T-cell (primary cell): ENCODE measurements at places on chromosomes 1 and 21.

GRCh38 chr1:76247261-76247852 is 172.8 kb downstream of the ST6GALNAC3 start:
- no peak for DNase-seq

GRCh38 chr1:48967318-48967717 is 190.6 kb upstream of the BEND5 start:
- no peak for DNase-seq

DNA sequence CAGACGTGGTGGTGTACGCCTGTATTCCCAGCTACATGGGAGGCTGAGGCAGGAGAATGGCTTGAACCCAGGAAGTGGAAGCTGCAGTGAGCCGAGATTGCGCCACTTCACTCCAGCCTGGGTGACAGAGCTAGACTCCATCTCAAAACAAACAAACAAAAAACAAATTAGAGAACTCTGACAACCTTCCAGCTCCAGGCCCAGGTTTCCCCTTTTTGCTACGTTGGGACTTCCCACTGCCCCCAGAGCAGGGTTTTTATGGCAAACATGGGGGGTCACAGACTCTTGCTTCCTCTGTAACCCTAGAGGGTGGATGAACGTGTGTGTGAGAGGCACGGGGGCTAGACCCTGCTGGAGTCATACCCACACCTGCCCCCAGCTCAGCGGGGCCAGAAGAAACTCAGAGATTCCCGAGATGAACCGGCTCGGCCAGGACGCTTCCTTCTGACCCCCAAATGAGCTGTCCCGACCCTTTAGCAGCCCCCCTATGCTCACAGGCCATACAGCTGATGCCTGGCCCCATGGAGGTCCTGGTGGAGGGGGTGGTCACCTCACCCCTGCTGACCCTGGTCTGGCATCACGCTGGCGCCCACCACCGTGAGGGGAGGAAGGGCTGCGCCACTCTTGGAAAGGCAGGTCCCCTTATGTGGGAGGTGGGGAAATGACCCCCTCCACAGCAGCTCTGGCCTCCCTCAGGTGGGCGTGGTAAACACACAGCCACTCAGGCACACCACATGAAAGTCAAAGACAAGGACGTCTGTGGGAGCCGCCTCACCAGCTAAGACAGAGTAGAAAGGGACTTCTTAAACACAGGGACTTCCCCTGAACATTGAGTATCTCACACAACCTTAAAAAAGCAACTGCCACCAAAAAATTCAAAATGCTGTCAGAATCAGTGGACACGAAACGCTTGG is 7.1 kb downstream of the GPR157 start:
- DNase-seq: peak; percentile 33

- no peak for DNase-seq
Measured at GRCh38 chr1:199794105-199794863, 233.2 kb upstream of the NR5A2 start.

DNA sequence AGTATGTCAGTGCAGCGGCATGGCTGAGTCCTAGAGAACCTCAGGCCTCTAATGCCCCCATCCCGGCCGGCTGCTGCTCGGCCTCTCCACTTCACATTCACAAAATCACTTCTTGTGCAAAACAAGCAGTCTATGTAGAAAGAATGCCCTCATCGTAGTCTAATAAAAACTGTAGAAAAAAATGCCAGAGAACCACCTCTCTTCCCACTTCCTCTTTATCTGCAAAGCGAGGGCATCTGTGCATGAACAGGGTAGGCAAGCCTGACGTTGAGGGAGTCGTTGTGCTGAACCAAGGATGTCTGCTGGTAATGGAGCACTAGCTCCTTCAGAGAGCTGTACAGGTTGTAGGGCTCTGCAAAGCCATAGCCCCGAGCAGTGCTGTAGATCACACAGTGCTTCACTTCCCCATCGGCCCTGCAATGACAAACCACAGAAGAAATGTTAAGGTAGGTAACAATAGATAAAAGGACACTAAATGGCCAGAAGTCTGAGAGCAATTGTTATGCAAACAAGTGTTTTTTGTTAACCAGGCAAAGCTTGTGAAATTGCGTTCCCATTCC is 88.9 kb downstream of the PIK3R3 start:
- no peak for DNase-seq

DNA sequence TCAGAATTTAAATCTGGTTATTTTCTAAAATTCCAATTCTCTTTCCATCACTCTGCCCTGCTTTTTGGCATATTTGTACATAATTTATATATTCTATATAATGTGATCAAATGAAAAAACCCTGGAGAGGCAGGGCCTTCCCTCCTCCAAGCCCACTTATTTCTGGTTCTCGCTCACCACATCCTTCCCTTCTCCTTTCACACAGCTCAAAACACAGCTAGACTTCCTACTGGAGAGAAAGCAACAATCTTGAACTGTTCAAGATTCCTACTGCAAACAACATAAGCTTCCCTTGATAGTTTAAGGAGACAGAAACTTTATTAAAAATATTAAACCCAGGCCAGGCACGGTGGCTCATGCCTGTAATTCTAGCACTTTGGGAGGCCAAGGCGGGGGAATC is 7.6 kb upstream of the AIM2 start:
- DNase-seq: no peak

- no peak for DNase-seq
Measured at GRCh38 chr1:29644812-29645211, 408.5 kb downstream of the PTPRU start.

DNA sequence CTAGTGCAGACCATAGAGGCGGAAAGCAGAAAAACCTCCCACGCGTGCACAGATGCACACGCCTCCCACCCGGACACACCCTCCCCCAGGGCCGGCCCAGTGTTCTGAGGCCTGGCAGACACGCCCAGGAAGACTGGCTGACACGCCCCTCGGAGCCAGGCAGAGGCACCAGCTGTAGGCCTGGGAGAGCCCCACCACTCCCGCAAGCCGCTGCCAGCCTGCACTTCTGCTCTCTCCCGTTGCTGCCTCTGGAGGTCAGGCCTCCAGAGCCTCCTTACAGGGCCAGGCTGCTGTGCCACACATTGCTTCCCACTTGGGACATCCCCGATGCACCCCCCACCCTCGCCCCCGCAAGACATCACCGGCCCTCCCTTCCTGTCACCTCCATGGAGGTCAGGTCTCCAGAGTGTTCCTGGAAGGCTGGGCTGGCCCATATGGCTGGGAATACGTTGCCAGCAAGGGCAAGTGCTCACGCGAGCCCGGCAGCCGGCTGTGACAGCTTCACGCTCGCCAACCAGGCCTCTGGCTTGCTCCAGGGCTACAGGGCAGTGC is 40.4 kb downstream of the CASZ1 start:
- peak; percentile 79 for DNase-seq

- DNase-seq: no peak
Measured at GRCh38 chr21:15928196-15928595, 198.4 kb downstream of the USP25 start.

DNA sequence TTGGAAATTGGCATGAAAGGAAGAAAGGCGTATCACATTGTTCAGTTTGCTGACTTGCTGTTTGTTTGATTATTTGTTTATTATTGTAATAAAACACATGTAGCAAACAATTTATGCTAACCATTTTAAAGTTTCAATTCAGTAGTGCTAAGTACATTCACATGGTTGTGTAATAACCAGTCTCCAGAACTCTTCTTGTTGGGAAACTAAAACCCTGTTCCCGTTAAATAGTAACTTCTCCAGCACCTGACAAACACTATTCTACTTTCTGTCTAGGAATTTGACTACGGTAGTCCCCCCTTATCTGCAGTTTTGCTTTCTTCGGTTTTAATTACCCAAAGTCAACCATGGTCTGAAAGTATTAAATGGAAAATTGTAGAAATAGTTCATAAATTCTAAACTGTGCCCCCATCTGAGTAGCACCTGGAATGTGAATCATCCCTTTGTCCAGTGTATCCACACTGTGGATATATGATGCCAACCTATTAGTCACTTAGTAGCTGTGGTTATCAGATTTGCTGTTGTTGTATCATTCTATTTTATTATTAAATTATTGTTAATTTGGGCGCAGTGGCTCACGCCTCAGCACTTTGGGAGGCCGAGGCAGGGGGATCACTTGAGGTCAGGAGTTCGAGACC is 5.5 kb downstream of the MORC3 start:
- DNase-seq: no peak

DNA sequence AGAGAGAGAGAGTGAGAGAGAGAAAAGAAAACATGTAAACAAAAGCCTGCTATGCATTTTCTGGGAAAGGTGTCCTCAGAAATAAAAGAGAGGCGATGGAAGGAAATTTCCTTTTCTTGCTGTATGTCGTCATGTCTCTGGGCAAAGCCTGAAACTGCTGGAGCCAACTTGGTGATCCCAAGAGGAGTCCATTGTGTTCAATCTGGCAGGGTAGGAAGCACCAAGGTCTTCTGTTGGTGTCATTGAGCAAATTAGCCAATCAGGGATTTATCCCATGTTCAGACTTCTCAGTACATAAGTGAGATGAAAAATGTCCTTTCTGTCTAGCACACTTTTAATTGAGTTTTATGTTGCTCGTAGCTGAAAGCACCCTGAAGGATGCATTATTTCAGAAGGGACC is 260.0 kb upstream of the KAZN start:
- no peak for DNase-seq

- DNase-seq: no peak
Measured at GRCh38 chr1:220213382-220213983, 58.8 kb downstream of the RAB3GAP2 start.

DNA sequence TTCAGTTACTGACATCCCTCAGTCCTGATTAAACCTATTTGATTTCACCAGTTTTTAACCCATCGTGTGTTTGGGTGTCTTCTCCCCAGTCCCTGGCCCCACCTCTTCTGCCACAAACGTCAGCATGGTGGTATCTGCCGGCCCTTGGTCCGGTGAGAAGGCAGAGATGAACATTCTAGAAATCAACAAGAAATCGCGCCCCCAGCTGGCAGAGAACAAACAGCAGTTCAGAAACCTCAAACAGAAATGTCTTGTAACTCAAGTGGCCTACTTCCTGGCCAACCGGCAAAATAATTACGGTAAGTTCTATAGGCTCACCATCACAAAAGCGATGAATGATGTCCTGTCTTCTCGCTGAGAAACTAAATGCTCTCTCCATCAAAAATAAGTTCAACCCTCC is 28.7 kb downstream of the NBPF3 start:
- no peak for DNase-seq

DNA sequence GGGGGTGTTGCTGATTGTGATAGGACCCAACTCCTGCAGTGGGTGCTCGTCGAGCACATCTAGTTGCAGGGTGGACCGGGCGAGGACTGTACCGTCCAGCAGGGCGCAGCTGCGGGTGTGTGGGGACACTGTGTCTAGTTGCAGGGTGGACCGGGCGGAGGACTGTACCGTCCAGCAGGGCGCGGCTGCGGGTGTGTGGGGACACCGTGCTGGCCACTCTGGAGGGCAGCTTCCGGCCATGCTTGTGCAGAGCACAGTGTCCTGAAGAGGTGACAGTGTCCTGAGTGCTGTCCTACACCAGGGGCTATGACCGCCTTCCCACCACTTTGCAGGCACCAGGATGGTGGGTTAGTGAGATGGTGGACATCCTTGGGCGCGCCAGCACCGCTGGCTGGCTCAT is 4.6 kb upstream of the TRPM2 start:
- DNase-seq: no peak

- no peak for DNase-seq
Measured at GRCh38 chr21:15430023-15430422, 299.8 kb upstream of the USP25 start.

- DNase-seq: no peak
Measured at GRCh38 chr1:64387389-64388285, 82.3 kb upstream of the CACHD1 start.

GRCh38 chr21:33914188-33914587 is 1.4 kb downstream of the ATP5PO start:
- DNase-seq: no peak

DNA sequence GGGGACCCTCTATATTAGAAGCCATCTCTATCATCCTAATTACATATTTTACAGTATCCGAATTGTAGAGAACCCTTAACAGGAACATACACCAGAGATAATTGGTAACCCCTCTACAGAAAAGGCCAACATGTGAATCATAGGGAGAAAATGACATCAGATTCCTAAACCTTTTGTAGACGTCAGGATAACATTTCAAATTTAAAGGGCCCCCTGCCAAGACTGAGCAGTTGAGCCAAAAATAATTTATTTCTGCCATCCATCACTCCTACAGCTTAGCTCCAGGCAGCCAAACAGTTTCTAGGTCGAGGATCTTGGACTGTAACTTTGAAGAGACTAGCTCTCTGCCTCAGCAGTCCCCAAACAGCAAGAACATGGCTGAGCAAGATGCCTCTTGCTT is 21.2 kb downstream of the ZNF697 start:
- no peak for DNase-seq

DNA sequence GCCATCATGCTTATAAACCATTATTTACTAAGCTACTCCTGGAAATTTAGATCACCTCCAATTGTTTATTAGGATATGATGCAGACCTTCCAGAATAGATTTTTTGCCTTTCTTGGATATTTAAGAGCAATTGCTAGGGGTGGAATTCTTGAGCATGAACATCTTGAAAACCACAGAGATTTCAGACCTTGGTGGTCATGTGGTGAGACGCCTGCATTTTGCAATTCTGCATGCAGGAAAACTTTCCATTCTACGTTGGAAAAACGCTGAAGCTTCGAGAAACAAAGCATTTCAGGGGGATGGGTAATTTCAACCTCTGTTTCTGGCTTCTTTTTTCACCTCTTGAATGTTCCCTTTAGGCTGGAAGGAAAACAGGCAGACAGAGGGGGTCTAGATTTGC is 596.3 kb downstream of the KIF26B start:
- no peak for DNase-seq

DNA sequence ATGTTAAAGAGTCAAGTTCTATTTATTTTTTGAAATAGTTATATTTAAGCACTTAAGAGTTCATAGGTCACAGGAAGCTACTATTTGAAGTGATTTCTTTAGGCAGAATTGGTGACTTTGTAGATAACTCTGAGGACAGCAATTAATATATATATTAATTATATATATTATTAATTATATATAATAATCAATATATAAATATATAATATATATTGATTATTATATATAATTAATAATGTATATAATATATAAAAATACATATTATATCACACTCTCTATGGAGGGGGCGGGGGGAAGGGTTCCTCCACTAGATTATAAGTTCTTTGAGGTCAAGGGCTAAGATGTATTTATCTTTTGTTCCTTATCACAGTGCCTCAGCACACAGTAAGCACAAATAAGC is 308.6 kb downstream of the KCTD3 start:
- DNase-seq: no peak

- no peak for DNase-seq
Measured at GRCh38 chr21:25569711-25570110, 37.6 kb downstream of the MRPL39 start.

DNA sequence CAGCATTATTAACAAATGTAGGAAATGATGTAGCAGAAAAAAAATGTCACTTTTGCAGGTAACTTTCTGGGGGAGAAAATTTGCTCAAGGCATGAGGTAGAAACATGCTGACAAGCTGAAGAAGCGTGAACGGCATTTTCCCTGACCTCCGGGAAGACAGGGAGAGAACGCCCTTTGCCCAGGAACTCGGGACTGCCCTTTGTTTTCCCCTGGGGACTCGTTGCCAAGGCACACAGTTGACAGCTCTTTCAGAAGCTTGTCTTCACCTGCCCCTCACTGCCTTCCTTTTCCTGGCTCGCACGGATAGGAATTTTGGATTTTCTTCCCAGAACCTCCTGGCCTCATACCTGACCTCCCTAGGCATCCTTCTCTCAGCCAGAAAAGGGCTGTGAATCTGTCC is 52.7 kb upstream of the COA6 start:
- DNase-seq: no peak
